Dermis lymphatic vessel endothelial cell (primary cell): ENCODE measurements at places on chromosomes 6 and 20. TPM values are rescaled to one million over a fixed set of nuclear protein-coding genes. Genes with fewer than 3 reads are reported as not detected.

Gene EYS
- total RNA-seq: not detected in 2 replicates

Gene PRIM2
- 9.6 and 10.5 TPM in 2 replicates for total RNA-seq

Gene NELFCD
- total RNA-seq: 49.1 and 60.6 TPM in 2 replicates

Gene CCM2L
- 19.3 and 23.8 TPM in 2 replicates for total RNA-seq

Gene TMEM14A
- total RNA-seq: 8.7 and 15.3 TPM in 2 replicates

Gene DOK5
- total RNA-seq: not detected in 2 replicates

Gene DSN1
- 14.6 and 17.3 TPM in 2 replicates for total RNA-seq

Gene C4A
- total RNA-seq: 1.0 and 1.3 TPM in 2 replicates

Gene MCHR2
- total RNA-seq: not detected in 2 replicates

Gene SUN5
- total RNA-seq: not detected in 2 replicates

Gene HLA-DQB1
- 0.09 TPM in 1 of 2 replicates, not detected in the other for total RNA-seq

Gene VPS52
- 29.3 and 30.0 TPM in 2 replicates for total RNA-seq

Gene PTPRK
- total RNA-seq: 124 and 133 TPM in 2 replicates

Gene SIRPG
- total RNA-seq: not detected in 2 replicates

Gene PRND
- total RNA-seq: under 0.01 and 0.34 TPM in 2 replicates

Gene ADGRF4
- total RNA-seq: not detected in 2 replicates

Gene SOX18
- total RNA-seq: 17.7 and 30.9 TPM in 2 replicates

Gene TRAPPC3L
- total RNA-seq: 0.11 and 0.34 TPM in 2 replicates

Gene CGA
- total RNA-seq: 0.11 TPM in 1 of 2 replicates, not detected in the other

Gene ACTL10
- 0.87 and 0.95 TPM in 2 replicates for total RNA-seq

Gene GHRH
- total RNA-seq: not detected in 2 replicates

Gene SGK2
- 0.09 and 0.43 TPM in 2 replicates for total RNA-seq

Gene ZSCAN23
- total RNA-seq: 2.5 TPM in 1 of 2 replicates, not detected in the other

Gene CYP24A1
- total RNA-seq: not detected in 2 replicates

Gene IL17A
- total RNA-seq: not detected in 2 replicates

Gene IER3
- 39.7 and 82.2 TPM in 2 replicates for total RNA-seq

Gene LST1
- 0.11 and 0.26 TPM in 2 replicates for total RNA-seq

Gene SLPI
- total RNA-seq: 0.69 TPM in 1 of 2 replicates, not detected in the other

Gene ZNF337
- 11.3 and 16.3 TPM in 2 replicates for total RNA-seq

Gene PARD6B
- 0.11 and 0.26 TPM in 2 replicates for total RNA-seq

Gene FYN
- total RNA-seq: 94.7 and 101 TPM in 2 replicates

Gene NKX2-2
- total RNA-seq: not detected in 2 replicates

Gene VARS2
- 9.6 and 11.0 TPM in 2 replicates for total RNA-seq

Gene SLC22A2
- total RNA-seq: not detected in 2 replicates

Gene SLC52A3
- not detected in 2 replicates for total RNA-seq

Gene LGSN
- total RNA-seq: not detected in 2 replicates

Gene RIPPLY2
- 0.17 TPM in 1 of 2 replicates, not detected in the other for total RNA-seq

Gene FAM162B
- 6.5 and 7.9 TPM in 2 replicates for total RNA-seq

Gene ANKEF1
- total RNA-seq: 0.43 and 1.2 TPM in 2 replicates

Gene DNMT3B
- total RNA-seq: 0.76 and 1.2 TPM in 2 replicates

Gene PNRC1
- 63.1 and 63.2 TPM in 2 replicates for total RNA-seq

Gene KCNQ5
- total RNA-seq: under 0.01 TPM in 1 of 2 replicates, not detected in the other

Gene JPH2
- 0.22 TPM in 1 of 2 replicates, not detected in the other for total RNA-seq

Gene KIF25
- total RNA-seq: not detected in 2 replicates

Gene MACROD2
- 0.76 and 0.95 TPM in 2 replicates for total RNA-seq

Gene HSF2
- 19.0 and 24.4 TPM in 2 replicates for total RNA-seq

Gene CNR1
- under 0.01 TPM in 1 of 2 replicates, not detected in the other for total RNA-seq

Gene TPBG
- 2.0 and 5.3 TPM in 2 replicates for total RNA-seq

Gene OXT
- not detected in 2 replicates for total RNA-seq

Gene FLRT3
- total RNA-seq: 0.33 and 1.2 TPM in 2 replicates
